Kidney (tissue), 22 donors: ENCODE measurements at places on chromosomes 16 and 17. TPM values are rescaled to one million over a fixed set of nuclear protein-coding genes. Genes with fewer than 3 reads are reported as not detected.

DNA sequence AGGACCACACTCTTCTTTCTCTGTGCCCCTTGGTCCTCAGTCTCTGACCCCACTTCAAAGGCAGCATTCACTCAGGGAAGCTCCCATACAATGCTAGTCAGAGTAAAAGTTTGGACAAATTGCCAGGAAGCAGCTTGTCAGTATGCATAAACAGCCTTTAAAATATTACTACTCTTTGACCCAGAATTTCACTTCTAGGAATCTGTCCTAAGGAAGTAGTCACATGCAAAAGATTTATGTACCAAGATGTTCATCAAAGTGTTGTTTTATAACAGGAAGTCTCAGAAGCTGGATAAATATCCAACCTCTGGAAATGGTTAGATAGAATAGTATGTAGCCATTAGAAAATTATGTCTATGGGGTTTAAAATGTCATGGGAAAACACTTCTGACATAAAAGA lies 31.0 kb downstream of the MAPT start:
- peak; percentile 79 for DNase-seq

GRCh38 chr17:32631341-32632096 lies 144.7 kb downstream of the CDK5R1 start:
- DNase-seq: no peak

DNAAF8 gene
- 1.8 TPM for total RNA-seq

GRCh38 chr17:79715098-79715942 lies 15.4 kb upstream of the ENPP7 start:
- no peak for DNase-seq

KRTAP1-4 gene
- total RNA-seq: not detected

DNA sequence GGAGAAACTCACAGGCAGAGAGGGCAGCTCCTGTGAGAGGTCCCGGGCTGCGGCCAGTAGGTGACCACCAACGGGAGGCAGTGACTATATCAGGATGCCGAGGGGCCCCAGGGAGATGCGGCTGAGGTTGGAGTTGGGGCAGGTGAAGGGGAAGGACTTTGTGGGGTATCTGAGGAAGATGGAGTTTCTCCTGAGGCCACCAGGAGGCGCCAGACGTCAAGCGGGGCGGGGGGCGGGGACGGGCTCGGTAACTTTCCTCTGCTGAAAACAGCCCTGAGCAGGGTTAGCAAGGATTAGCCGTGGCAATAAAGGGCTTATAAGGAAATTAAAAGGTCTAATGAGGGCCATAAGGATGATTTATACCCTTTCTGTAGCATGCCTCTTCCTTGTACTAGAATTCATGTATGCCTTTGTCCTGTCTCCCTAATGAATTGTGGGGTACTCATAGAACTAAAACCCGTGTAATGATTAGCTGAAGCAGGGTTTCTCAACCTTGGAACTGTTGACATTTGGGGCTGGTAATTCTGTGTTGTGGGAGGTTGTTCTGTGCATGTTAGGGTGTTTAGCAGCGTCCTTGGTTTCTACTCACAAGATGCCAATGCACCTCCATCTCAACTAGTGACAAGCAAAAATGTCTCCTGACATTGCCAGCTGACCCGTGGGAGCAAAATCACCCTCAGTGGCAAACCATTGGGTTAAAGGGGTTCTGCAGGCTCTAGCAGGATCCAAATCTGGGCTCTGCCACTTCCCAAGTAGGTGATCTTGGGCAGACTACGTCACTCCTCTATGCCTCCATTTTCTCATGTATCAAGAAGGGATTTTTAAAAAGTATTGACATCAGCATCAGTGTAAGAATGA lies 74.8 kb upstream of the GRIN2A start:
- DNase-seq: peak; percentile 81

DNA sequence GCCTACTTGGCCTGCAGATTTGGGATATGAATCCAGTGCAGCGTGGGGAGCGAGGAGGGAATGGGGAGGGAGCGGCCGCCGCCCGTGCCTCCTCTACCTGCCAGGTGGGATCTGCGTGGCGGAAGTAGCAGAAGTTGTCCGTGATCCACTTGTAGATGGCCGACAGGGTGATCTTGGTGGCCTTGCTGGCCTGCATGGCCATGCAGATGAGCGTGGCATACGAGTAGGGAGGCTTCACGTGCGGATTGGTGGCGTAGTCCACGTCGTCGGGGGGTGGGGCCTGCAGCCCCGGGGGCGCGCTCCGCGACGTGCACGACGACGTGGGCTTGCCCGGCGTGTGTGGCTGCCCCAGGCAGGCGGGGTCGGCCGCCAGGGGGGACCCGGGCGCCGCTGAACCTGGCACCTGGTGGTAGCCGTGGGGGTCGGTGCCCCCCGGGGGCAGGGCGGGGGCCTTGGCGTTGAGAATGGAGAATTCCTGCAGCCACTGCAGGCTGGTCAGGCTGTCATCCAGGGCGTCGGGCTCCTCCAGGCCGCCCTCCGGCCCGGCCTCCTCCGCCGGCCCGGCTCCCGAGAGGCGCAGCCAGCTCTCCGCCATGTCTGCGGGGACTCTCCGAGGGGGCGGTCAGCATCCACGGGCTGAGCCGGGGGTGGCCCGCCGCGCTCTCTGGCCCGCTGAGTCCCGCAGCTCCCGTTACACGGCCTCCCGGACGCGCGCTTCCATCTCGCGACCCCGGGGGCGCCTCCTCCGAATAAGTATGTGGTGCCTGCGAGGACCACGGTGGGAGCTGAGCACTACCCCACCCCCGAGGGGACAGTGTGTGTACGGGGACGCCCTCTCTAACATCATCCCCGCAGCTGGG lies 1.0 kb downstream of the FOXJ1 start:
- DNase-seq: peak; percentile 83

- DNase-seq: no peak
Measured at GRCh38 chr16:67063008-67063407, 34.1 kb downstream of the CBFB start.

- DNase-seq: no peak
Measured at GRCh38 chr17:75114552-75115314, 5.0 kb downstream of the ARMC7 start.

CDH13 gene
- 13.8 TPM for total RNA-seq

GRCh38 chr16:70743791-70744190 lies 57.2 kb downstream of the VAC14 start:
- DNase-seq: no peak

DNA sequence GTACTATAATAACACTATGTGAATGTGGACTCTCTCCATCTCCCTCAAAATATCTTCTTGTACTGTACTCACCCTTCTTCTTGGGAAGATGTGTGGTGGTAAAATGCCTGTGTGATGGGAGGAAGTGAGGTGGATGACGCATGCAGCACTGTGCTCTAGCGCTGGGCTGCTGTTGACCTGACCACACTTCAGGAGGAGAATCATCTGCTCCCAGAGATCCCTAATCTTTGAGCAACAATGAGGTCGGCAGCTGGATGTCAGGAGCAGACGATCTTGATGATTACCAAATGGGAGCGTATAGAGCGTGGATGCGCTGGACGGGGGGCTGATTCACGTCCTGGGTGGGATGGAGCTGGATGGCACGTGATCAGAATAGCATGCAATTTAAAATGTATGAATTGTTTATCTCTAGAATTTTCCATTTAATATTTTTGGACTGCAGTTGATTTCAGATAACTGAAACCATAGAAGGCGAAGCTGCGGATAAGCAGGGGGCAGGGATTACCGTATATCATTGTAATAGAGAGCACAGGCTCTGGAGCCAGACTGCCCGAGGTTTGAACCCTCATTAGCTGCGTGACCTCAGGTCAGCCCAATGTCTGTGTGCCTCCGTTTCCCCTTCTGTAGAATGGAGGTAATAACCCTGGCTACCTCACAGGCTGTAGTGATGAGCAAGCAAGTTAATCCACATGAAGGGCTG lies 23.7 kb upstream of the CYLD start:
- DNase-seq: no peak

- no peak for DNase-seq
Measured at GRCh38 chr17:72004611-72005331, 116.0 kb upstream of the SOX9 start.

- DNase-seq: no peak
Measured at GRCh38 chr17:413016-413350, 60.4 kb upstream of the RPH3AL start.

SCIMP gene
- total RNA-seq: 7.6 TPM

NLRC3 gene
- 5.3 TPM for total RNA-seq

GRCh38 chr16:80778703-80779102 lies 25.7 kb downstream of the CDYL2 start:
- DNase-seq: no peak

TBC1D3G gene
- not detected for total RNA-seq

DNA sequence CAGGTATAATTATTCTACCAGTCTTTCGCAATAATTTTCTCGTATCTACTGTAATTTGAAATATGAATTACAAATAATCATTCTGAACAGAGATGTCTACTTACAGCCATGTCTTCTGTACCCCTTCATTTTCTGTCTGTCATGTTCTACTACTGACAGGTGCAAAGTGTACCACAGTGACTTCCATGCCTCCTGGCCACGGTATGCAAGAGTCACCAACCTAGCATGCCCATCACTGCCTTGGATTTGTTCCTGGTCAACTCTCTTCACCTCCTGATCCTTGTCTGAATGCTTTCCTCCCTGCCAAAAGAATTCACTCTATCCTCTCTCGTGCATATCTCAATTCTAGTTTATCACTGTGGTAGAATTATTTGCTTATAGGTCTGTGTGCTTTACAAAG lies 755.4 kb downstream of the KCNJ2 start:
- no peak for DNase-seq

GRCh38 chr17:1110541-1110861 lies 69.3 kb downstream of the ABR start:
- no peak for DNase-seq
